Caco-2 (cell line): ENCODE measurements at places on chromosomes 3 and 15. TPM values are rescaled to one million over a fixed set of nuclear protein-coding genes. Genes with fewer than 3 reads are reported as not detected.
A peak's percentile ranks its signal among the peaks of the same experiment; 100 is the strongest.

GRCh38 chr3:190494907-190495306 is 19.0 kb upstream of the IL1RAP start:
- no peak overlapping the region for H3K27ac ChIP-seq
- DNase-seq, result no peak
- H3K27me3 ChIP-seq, result no peaks in the 10 kb centered on the region
- no peaks in the 10 kb centered on the region for H3K36me3 ChIP-seq
- H3K4me3 ChIP-seq, result no peak overlapping the region
- H3K4me1 ChIP-seq, result no peaks in the 10 kb centered on the region

DNA sequence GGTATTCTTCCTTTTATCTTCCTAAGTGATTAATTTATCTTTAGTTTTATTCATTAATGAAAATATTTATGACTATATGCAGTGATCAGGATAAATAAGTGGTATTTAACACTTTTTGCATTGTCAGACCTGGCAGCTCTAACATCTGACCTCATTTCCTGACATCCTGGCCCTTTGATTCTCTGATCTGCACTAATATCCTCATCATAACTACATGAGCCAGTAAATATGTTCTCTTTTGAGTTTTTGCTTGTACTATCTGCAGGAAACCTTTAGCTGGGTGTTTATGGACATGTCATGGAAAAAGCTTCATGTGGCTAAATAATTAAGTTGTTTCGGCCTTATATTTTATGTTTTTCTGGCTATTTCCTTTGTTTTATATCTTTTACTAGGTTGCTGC is 10.5 kb downstream of the NKTR start:
- no peaks in the 10 kb centered on the region for H3K36me3 ChIP-seq
- H3K27ac ChIP-seq, result no peak overlapping the region
- 0 out of 2 replicates have a peak, but pooled peaks cover 1% of the 10 kb centered on the region for H3K4me1 ChIP-seq
- no peak overlapping the region for H3K4me3 ChIP-seq
- no peaks in the 10 kb centered on the region for H3K27me3 ChIP-seq

GRCh38 chr3:37949866-37950265 is 40.7 kb upstream of the VILL start:
- H3K4me3 ChIP-seq, result no peak overlapping the region
- H3K27me3 ChIP-seq, result no peaks in the 10 kb centered on the region
- H3K4me1 ChIP-seq, result peaks cover 24% of the 10 kb centered on the region
- no peaks in the 10 kb centered on the region; the same call in 1 of the 2 replicates for H3K36me3 ChIP-seq

The NRG4 gene
- 0.95 and 2.5 TPM in 2 replicates for total RNA-seq

- H3K27ac ChIP-seq, result no peak overlapping the region
- 0 out of 2 replicates have a peak, but pooled peaks cover 5% of the 10 kb centered on the region for H3K4me1 ChIP-seq
- H3K27me3 ChIP-seq, result no peaks in the 10 kb centered on the region; the same call in 1 of the 2 replicates
- H3K4me3 ChIP-seq, result no peak overlapping the region
- H3K36me3 ChIP-seq, result no peaks in the 10 kb centered on the region
These were observed 136.0 kb upstream of the CCDC54 start for GRCh38 chr3:107241217-107241616.

GRCh38 chr15:63905558-63906265 is 72.0 kb upstream of the HERC1 start:
- H3K36me3 ChIP-seq, result no peaks in the 10 kb centered on the region
- H3K27ac ChIP-seq, result no peak overlapping the region
- H3K27me3 ChIP-seq, result no peaks in the 10 kb centered on the region

DNA sequence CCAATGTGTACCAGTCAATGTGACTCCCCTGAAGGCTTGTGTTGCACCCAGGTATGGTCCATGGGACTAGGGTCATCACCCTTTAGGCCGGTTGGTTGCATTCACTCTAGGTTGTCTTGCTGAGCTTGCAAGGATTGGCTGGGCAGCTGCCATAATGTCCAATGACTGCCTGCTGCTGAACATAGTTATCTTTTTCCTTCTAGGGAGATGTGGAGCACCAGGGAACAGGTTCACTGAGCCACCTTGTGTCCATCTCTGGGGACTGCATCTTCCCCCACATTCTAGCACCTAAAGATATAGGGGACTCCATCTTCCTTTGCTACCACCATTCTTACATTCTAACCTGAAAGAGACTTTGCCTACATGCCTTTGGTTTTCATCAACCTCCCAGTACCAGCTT is 580.4 kb upstream of the TBL1XR1 start:
- no peaks in the 10 kb centered on the region for H3K4me1 ChIP-seq
- DNase-seq, result peak; percentile 67
- no peaks in the 10 kb centered on the region for H3K27me3 ChIP-seq
- no peak overlapping the region for H3K4me3 ChIP-seq
- no peak overlapping the region for H3K27ac ChIP-seq
- no peaks in the 10 kb centered on the region for H3K36me3 ChIP-seq

The OTOL1 gene
- total RNA-seq, result not detected in 2 replicates

DNA sequence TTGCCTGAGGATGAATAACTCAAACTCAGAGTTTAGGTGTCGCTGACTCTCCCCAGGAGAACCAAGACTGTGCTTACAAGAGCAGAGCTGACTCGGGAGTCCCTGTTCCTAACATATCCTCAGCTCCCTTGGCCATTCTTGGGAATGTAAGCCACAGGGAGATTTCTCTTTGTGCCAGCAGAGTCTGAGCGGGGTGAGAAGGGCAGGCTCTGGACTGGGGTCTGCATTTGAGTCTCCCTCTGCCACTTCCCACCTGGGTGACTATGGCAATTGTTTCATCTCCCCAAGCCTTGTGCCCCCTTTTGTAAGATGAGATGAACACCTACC is 126.0 kb downstream of the ADAMTS17 start:
- H3K4me1 ChIP-seq, result peaks cover 16% of the 10 kb centered on the region
- no peaks in the 10 kb centered on the region for H3K36me3 ChIP-seq
- H3K27me3 ChIP-seq, result no peaks in the 10 kb centered on the region
- DNase-seq, result no peak

GRCh38 chr3:50134367-50134766 is 20.8 kb upstream of the SEMA3F start:
- H3K36me3 ChIP-seq, result no peaks in the 10 kb centered on the region
- H3K4me3 ChIP-seq, result no peak overlapping the region
- H3K27ac ChIP-seq, result no peak overlapping the region
- 0 out of 2 replicates have a peak, but pooled peaks cover 5% of the 10 kb centered on the region for H3K4me1 ChIP-seq
- no peak for DNase-seq

The ALS2CL gene
- 11.2 and 15.2 TPM in 2 replicates for total RNA-seq

DNA sequence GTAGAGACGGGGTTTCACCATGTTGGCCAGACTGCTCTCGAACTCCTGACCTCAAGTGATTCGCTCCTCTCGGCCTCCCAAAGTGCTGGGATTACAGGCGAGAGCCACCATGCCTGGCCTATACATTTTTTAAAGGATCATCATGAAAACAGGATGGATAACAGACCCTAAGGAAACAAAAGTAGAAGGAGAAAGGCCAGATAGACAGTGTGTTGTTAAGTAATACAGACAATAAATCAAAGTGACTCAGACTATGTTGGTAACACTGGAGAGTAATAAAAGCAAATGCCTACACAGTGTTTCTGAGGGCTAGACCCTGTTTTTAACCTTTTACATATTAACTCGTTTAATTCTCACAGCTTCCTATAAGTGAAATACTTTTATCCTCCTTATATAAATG is 133.8 kb upstream of the MCTP2 start:
- H3K36me3 ChIP-seq, result no peaks in the 10 kb centered on the region
- no peak for DNase-seq

GRCh38 chr3:52836986-52837385 is 2.2 kb upstream of the MUSTN1 start:
- H3K4me1 ChIP-seq, result peaks cover 9% of the 10 kb centered on the region; the same call in 1 of the 2 replicates
- no peaks in the 10 kb centered on the region for H3K36me3 ChIP-seq

- no peaks in the 10 kb centered on the region for H3K36me3 ChIP-seq
- no peak overlapping the region for H3K4me3 ChIP-seq
- H3K4me1 ChIP-seq, result no peaks in the 10 kb centered on the region
- DNase-seq, result no peak
- no peak overlapping the region for H3K27ac ChIP-seq
These were observed 169.1 kb downstream of the WDR72 start for GRCh38 chr15:53590380-53590779.

The POC1A gene
- 28.3 and 32.2 TPM in 2 replicates for total RNA-seq

DNA sequence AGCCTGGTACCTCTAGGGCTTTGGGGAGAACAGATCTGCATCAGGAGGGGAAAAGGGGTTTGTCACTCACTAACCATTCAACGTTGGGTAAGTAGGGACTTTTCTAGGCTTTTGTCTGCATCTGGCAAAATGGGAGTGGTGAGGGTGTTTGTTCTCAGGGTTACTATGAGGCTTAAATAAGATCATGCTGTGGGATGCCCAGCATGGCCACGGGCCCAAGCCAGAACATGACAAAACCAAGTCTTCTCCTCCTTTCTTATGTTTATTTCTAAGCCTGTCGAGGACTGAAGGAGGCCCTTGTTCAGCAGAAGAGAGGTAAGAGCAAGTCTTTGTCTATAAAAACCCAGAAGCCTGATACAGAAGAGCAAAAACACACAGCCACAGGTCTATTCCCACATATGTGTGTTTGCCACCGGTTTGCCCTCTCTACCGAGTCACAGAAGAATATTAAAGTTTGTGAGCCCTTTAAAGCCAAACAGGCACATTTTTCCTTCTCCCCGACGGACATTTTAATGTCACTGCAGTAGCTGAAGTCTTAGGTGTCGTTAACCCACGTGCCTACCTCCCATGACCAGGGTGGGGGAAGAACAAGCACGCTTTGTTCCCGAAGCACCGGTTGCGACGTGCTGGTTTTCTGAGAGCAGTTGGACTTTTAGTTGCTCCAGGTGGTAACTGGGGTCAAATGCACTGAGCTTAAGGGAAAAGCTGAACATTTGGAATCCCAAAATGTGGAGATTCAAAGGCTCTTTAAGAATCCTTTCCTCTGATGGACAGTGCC is 72.1 kb downstream of the NOX5 start:
- no peaks in the 10 kb centered on the region for H3K36me3 ChIP-seq
- no peaks in the 10 kb centered on the region for H3K4me1 ChIP-seq
- H3K27me3 ChIP-seq, result no peaks in the 10 kb centered on the region
- no peak overlapping the region for H3K27ac ChIP-seq

DNA sequence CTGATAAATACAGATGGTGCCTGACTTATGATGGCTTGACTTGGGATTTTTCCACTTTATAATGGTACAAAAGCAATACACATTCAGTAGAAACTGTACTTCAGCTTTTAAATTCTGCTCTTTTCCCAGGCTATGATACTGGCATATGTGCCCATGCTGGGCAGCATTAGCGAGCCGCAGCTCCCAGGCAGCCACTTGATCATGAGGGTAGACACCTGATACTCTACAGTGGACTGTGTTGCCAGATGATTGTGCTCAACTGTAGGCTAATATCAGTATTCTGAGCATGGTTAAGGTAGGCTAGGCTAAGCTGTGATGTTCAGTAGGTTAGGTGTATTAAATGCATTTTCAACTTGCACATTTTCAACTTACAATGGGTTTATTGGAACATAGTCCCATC is 17.7 kb upstream of the FEM1B start:
- DNase-seq, result no peak
- no peak overlapping the region for H3K27ac ChIP-seq
- H3K27me3 ChIP-seq, result no peaks in the 10 kb centered on the region
- no peaks in the 10 kb centered on the region for H3K4me1 ChIP-seq
- no peak overlapping the region for H3K4me3 ChIP-seq

DNA sequence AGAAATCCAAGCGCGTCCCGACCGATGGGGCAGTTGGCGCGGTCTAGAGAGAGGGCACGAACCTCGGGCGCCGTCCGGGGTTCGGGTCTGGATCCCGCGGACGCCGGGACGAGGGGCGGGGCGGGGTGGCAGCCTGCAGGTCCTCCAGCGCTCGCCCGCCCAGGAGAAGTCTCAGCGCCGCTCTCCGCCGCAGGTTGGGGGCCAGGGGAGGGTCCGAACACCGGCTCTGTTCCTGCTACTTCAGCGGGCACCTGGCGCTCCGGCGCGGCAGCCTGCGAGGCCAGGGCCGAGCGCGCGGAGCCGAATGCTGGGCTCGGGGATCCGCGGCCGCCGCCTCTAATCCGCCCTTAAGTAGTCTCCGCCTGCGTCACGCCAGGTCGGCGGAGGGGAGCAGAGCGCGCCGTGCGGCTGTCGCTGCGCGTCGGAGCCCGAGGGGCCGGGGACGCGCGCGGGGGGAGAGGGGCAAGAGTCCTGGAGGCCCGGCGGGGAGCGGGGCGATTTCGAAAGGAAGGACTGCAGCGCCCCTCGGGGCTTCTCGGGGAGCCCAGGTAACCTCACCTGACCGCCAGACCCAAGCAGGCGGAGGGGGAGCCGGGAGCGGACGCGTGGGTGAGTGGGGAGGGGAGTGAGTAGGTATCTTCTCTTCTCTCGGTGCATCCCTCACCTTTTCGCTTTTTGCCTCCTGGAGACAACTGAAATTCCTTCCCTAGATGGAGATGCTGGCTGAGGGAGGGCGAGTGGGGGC is at the start of gene GJD2:
Gene GJD2 (minus strand): TSS at position 325 of the 745 bp plus-strand sequence. CDS start 510 bp downstream, outside the sequence.
- H3K36me3 ChIP-seq, result no peaks in the 10 kb centered on the region
- no peak within 1 kb of the TSS for H3K27ac ChIP-seq
- H3K27me3 ChIP-seq, result no peaks in the 10 kb centered on the region
- DNase-seq, result no peak
- no peaks in the 10 kb centered on the region for H3K4me1 ChIP-seq

- H3K27ac ChIP-seq, result no peak overlapping the region
- no peak overlapping the region for H3K4me3 ChIP-seq
- no peaks in the 10 kb centered on the region for H3K27me3 ChIP-seq
- no peaks in the 10 kb centered on the region for H3K4me1 ChIP-seq
- H3K36me3 ChIP-seq, result no peaks in the 10 kb centered on the region
- DNase-seq, result no peak
These were observed 64.4 kb downstream of the NSMCE3 start for GRCh38 chr15:29205186-29205585.

DNA sequence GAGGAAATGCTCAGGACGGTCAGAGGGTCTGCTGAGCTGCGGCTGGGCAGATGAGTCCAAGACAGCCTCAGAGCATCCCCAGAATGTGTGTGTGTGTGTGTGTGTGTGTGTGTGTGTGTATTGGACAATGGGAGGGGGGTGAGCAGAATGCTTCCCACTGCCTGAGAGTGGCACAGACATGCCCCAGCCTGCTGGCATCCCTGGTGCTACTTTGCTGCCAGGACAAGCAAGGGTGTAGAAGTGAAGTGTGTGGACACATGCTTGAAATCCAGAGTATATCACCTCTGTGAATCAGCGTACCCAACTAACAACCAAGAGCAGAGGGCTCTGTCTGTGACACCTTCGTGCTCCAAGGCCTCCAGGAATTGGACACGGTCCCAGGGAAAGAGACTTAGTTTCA is 76.3 kb downstream of the SLC9A9 start:
- no peak overlapping the region for H3K27ac ChIP-seq
- no peaks in the 10 kb centered on the region for H3K36me3 ChIP-seq
- H3K4me1 ChIP-seq, result no peaks in the 10 kb centered on the region
- DNase-seq, result no peak

The TMEM158 gene
- 0.70 and 0.82 TPM in 2 replicates for total RNA-seq

The RTP1 gene
- total RNA-seq, result not detected in 2 replicates
